ENCODE measurements at places on chromosomes 3 and 15. TPM values are rescaled to one million over a fixed set of nuclear protein-coding genes. Genes with fewer than 3 reads are reported as not detected.

- H3K36me3 ChIP-seq = peaks cover 2% of the 10 kb centered on the region
- H3K27ac ChIP-seq = no peak overlapping the region
- peaks cover 8% of the 10 kb centered on the region for H3K4me1 ChIP-seq
- H3K4me3 ChIP-seq = no peak overlapping the region
Observed at GRCh38 chr3:137770835-137771399, 6.8 kb downstream of the SOX14 start.

- DNase-seq = no peak
- peaks cover 8% of the 10 kb centered on the region for H3K4me1 ChIP-seq
- no peak overlapping the region for H3K4me3 ChIP-seq
- no peaks in the 10 kb centered on the region for H3K27me3 ChIP-seq
Observed at GRCh38 chr15:85128621-85129020, 147.0 kb downstream of the PDE8A start.

DNA sequence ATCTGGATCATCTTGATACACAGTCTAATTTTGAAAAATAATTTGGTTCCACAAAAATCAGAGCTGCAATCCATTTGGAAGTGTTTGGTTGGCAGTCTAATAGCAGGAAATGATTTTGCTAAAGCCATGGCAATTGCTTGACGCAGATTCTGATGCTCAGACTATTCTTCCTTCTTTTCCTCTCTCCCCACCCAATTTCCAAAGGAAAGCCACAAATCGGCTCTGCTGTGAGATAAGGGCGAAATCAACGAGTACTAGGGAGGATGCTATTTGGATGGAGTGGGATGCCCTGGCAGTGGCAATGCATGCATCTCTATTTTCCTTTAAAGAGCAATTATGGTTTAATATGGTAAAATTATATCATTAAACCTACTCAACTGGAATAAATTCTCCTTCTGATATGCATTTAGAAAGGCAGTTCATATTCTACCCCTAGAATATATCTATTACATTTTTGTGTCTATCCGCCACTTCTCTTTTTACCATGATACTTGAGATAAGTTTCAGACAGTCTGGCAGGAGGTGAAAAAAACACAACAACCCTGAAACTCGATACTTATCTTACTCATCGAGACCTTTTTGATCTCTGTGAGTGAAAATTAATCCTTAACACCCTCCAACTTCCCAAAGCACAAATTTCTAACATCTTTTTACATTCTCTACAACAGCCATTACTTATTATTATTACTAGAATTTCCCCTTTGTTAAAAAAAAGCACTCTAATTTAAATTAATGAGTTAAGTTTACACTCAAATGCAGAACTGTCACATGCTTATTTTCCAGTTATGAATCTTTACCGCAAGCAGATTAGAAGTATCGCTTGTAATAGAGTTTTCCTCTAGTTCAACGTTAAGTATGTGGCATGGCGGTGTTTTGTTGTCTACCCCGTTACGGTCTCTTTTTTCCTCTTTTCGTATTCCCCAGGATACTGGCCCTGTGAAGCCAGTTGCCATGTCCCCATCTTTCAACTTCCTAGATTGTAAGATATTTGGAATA, 433.3 kb downstream of the FOXP1 start:
- H3K4me1 ChIP-seq = peaks cover 43% of the 10 kb centered on the region
- H3K27me3 ChIP-seq = no peaks in the 10 kb centered on the region
- no peaks in the 10 kb centered on the region for H3K36me3 ChIP-seq
- no peak for DNase-seq

DNA sequence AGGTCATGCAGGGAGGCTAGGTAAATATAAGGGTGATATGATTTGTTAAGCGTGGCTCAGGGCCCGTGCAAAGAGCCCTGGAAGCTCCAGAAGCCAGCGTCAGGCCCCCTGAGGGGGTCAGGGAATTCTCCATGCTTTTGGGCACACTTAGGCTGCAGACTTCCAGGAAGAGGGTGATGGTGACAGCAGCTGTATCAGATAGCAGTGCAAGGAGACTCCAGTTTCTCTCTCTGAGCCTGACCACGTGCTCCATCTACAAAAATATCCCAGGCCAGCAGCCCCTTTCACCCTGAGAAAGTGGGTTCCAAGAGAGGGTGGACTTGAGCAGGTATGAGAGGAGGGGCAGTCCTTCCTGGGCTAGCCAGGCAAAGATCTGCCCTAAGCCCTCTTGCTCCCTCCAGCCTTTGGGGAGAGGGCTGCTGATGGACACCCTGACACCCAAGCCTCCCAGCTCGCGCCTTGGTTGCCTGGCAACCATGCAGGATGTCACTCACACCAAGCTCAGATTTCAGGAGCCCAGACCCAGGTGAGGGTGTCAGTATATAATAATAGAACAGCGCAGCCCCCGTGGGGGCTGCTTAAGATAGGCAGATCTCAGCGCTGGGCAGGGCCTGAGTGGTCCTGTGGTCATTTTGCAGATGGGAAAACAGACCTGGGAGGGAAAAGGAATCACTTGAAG, 35.8 kb downstream of the ATP2B2 start:
- no peak for DNase-seq
- H3K27ac ChIP-seq = no peak overlapping the region
- peaks cover 5% of the 10 kb centered on the region for H3K4me1 ChIP-seq
- no peak overlapping the region for H3K4me3 ChIP-seq
- H3K36me3 ChIP-seq = no peaks in the 10 kb centered on the region

Gene OR5H1
- total RNA-seq = not detected

- H3K36me3 ChIP-seq = no peaks in the 10 kb centered on the region
- H3K4me1 ChIP-seq = no peaks in the 10 kb centered on the region
- no peak overlapping the region for H3K27ac ChIP-seq
- no peak for DNase-seq
Observed at GRCh38 chr15:38028869-38029268, 94.4 kb downstream of the TMCO5A start.

Gene GPR176
- 0.27 TPM for total RNA-seq

DNA sequence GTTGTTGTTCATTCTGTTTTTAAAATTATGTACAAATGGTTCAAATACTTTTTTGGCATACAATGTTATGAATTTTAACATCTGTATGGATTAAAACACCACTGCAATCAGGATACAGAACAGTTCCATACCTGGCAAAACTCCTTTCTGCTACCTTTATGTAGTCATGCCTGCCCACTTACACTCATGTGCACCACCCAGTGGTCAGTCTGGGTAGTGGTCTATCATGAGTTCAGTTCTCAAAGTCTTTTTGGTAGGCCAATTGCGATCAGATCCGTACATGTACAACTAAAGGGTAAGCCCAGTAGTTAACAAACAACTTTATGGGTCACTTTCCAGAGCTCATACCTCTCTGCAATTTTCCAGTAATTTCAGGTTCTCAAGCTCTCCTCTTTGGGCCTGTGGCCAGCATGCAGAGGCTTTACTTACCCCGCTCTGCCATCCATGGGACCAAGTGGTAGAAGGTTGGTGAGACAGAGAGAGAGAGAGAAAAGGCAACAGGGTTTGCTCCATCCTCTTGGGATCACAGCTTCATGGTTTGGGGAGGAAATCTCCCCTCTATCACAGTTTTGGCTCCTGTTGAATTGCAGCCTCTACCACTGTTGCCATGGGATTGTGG, 63.9 kb upstream of the FAM98B start:
- peaks cover 9% of the 10 kb centered on the region for H3K27me3 ChIP-seq
- no peaks in the 10 kb centered on the region for H3K4me1 ChIP-seq
- H3K4me3 ChIP-seq = no peak overlapping the region

GRCh38 chr15:49083401-49084284, 37.4 kb upstream of the SECISBP2L start:
- DNase-seq = no peak
- H3K4me3 ChIP-seq = no peak overlapping the region
- H3K27me3 ChIP-seq = no peaks in the 10 kb centered on the region
- no peak overlapping the region for H3K27ac ChIP-seq
- no peaks in the 10 kb centered on the region for H3K4me1 ChIP-seq

Gene MST1
- total RNA-seq = 8.1 TPM

Gene CHRD
- total RNA-seq = not detected

GRCh38 chr15:48851956-48852355, 26.0 kb upstream of the EID1 start:
- no peaks in the 10 kb centered on the region for H3K4me1 ChIP-seq
- H3K36me3 ChIP-seq = no peaks in the 10 kb centered on the region
- H3K27me3 ChIP-seq = peaks cover 8% of the 10 kb centered on the region
- DNase-seq = no peak
- no peak overlapping the region for H3K27ac ChIP-seq

DNA sequence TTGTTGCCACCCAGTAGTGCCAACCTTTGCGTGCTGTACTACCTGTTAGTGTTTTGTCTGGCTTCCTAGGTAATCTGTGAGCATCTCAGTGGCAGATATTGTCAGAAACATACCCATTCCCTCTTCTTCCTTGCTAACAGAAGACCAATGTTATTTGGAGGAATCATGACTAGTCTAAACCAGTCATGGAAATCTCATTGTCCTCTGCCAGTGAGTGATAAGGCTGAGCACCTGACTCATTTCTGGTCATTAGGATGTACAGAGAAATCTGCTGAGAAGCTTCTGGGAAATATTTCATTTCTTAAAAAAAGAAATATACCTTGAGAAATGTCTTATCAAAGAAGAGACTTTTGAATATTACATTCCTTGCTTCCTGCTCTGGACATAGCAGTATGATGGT, 70.1 kb upstream of the CDV3 start:
- peaks cover 20% of the 10 kb centered on the region for H3K4me1 ChIP-seq
- H3K4me3 ChIP-seq = no peak overlapping the region
- H3K36me3 ChIP-seq = no peaks in the 10 kb centered on the region
- H3K27ac ChIP-seq = no peak overlapping the region

GRCh38 chr3:155712008-155712407, 32.9 kb downstream of the PLCH1 start:
- no peaks in the 10 kb centered on the region for H3K36me3 ChIP-seq
- H3K27me3 ChIP-seq = no peaks in the 10 kb centered on the region
- H3K27ac ChIP-seq = no peak overlapping the region
- H3K4me3 ChIP-seq = no peak overlapping the region

DNA sequence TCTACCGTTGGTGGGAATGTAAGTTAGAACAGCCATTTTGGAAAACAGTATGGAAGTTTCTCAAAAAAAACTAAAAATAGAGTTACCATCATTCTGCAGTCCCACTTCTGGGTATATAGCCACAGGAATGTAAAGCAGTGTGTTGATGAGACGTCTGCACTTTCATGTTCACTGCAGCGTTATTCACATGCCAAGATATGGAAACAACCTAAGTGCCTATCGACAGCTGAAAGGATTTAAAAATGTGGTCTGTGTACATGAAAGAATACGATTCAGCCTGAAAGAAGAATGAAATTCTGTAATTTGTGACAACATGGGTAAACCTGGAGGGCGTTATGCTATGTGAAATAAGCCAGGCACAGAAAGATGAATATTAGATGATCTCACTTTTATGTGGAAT, 157.7 kb downstream of the THSD4 start:
- no peaks in the 10 kb centered on the region for H3K4me1 ChIP-seq
- DNase-seq = no peak
- peaks cover 4% of the 10 kb centered on the region for H3K27me3 ChIP-seq
- no peak overlapping the region for H3K27ac ChIP-seq
- H3K4me3 ChIP-seq = no peak overlapping the region

DNA sequence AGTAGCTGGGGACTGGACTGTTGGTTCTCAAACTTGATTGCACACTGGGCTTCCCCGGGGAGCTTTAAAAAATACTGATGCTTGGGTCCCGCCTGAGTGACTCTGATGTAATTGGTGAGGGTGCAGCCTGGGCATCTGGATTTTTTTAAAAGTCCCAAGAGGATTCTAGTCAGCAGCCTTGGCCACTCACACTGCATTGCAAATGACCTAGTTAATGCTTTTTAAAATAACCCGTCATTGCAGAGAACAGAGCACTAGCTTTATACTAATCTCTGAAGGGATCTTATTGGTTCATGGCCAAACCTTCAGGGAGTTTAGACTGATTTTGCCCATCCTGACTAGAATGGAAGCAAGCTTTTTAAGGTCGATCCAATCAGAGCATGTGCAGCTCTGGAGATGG, 310.6 kb upstream of the PROK2 start:
- H3K27ac ChIP-seq = no peak overlapping the region
- no peaks in the 10 kb centered on the region for H3K36me3 ChIP-seq
- DNase-seq = no peak

DNA sequence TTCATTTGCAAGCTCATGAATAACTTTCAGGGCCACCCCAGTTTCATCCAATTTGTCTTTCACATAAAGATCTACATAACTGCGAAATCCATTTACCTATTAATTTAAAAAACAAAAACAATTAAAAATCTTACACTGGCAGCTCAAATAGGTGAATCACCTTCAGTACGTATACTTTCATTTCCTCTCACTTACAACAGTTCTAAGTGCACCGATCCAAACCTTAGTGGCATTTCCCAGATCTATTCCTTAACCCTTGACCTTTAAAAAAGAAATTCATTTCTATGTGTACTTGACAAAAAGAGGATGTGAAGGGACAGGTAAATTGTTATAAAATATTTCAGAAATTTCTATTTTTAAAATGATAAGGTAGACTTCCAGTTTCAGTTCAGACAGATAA, 30.8 kb downstream of the TOP2B start:
- DNase-seq = no peak
- H3K27ac ChIP-seq = no peak overlapping the region
- H3K36me3 ChIP-seq = peaks cover 28% of the 10 kb centered on the region
- H3K27me3 ChIP-seq = no peaks in the 10 kb centered on the region
- H3K4me1 ChIP-seq = peaks cover 5% of the 10 kb centered on the region
- H3K4me3 ChIP-seq = no peak overlapping the region

Gene ALDH1L1
- total RNA-seq = not detected

- no peak overlapping the region for H3K4me3 ChIP-seq
- no peaks in the 10 kb centered on the region for H3K36me3 ChIP-seq
- H3K4me1 ChIP-seq = no peaks in the 10 kb centered on the region
- no peak for DNase-seq
Observed at GRCh38 chr3:8579096-8579495, 65.5 kb downstream of the SSUH2 start.

GRCh38 chr15:80452166-80452565, 48.0 kb downstream of the ARNT2 start:
- H3K27ac ChIP-seq = no peak overlapping the region
- no peak overlapping the region for H3K4me3 ChIP-seq
- peaks cover 12% of the 10 kb centered on the region for H3K27me3 ChIP-seq
- H3K4me1 ChIP-seq = peaks cover 5% of the 10 kb centered on the region

Data from activated CD4-positive, alpha-beta memory T cell treated with anti-CD3 and anti-CD28 coated beads for 36 hours (primary cell).